ENCODE measurements at places on chromosomes 7 and 10. TPM values are rescaled to one million over a fixed set of nuclear protein-coding genes. Genes with fewer than 3 reads are reported as not detected.

- H3K4me1 ChIP-seq: peaks cover 9% of the 10 kb centered on the region
- no peaks in the 10 kb centered on the region for H3K27me3 ChIP-seq
- H3K4me3 ChIP-seq: no peak overlapping the region
- no peak for DNase-seq
- no peak overlapping the region for H3K27ac ChIP-seq
- H3K36me3 ChIP-seq: no peaks in the 10 kb centered on the region
Measured at GRCh38 chr7:78900806-78901205, 552.7 kb downstream of the MAGI2 start.

DNA sequence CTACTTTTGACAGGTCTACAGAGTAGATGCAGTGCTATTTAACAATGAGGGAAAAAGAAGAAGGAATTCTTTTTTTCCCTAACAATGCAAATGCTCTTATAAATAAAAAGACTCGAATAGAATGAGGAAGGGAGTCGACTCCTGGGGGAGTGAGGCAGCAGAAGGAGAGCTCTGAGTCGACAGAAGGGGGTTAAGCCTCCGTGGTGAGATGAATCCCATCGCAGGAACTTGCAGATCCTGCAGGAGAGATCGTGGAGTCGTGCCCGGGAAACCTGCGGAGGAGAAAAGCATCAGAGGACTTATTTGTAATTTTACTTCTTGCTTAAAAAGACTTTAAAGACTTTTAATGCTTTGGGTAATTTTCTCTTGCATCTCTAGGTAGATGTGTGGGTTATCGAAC lies 17.4 kb downstream of the ITIH2 start:
- no peak overlapping the region for H3K4me3 ChIP-seq
- no peaks in the 10 kb centered on the region for H3K4me1 ChIP-seq
- no peak for DNase-seq
- no peaks in the 10 kb centered on the region for H3K27me3 ChIP-seq
- no peaks in the 10 kb centered on the region for H3K36me3 ChIP-seq

GRCh38 chr10:117631276-117632145 lies 89.0 kb downstream of the EMX2 start:
- H3K27ac ChIP-seq: no peak overlapping the region
- no peaks in the 10 kb centered on the region for H3K4me1 ChIP-seq
- H3K36me3 ChIP-seq: no peaks in the 10 kb centered on the region
- no peak overlapping the region for H3K4me3 ChIP-seq

- no peaks in the 10 kb centered on the region for H3K27me3 ChIP-seq
- H3K36me3 ChIP-seq: no peaks in the 10 kb centered on the region
- H3K4me3 ChIP-seq: no peak overlapping the region
- no peaks in the 10 kb centered on the region for H3K4me1 ChIP-seq
- H3K27ac ChIP-seq: no peak overlapping the region
Measured at GRCh38 chr10:122248356-122249302, 22.5 kb upstream of the BTBD16 start.

PAPSS2 gene
- 4.0 TPM for total RNA-seq

BMPR1A gene
- total RNA-seq: 76.2 TPM

TMEM225B gene
- 0.53 TPM for total RNA-seq

DNA sequence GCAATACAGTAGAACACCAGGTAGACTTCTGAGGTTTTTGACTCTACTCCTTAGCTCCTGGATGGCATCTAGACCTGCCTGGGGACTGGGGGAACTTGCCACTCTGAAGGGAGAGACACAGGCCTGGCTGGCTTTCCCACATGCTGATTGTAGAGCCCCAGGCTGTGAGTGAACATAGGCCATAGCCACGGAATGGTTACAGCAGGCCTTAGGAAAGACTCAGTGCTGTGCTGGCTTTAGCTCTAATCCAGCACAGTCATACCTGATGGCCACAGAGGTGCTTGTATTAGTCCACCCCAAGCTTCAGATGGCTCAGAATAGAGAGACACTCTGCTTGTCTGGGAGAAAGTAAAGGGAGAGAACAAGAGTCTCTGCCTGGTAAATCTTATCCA lies 35.0 kb upstream of the ARHGAP12 start:
- H3K4me1 ChIP-seq: no peaks in the 10 kb centered on the region
- H3K27me3 ChIP-seq: no peaks in the 10 kb centered on the region
- no peak overlapping the region for H3K4me3 ChIP-seq
- DNase-seq: no peak

DNA sequence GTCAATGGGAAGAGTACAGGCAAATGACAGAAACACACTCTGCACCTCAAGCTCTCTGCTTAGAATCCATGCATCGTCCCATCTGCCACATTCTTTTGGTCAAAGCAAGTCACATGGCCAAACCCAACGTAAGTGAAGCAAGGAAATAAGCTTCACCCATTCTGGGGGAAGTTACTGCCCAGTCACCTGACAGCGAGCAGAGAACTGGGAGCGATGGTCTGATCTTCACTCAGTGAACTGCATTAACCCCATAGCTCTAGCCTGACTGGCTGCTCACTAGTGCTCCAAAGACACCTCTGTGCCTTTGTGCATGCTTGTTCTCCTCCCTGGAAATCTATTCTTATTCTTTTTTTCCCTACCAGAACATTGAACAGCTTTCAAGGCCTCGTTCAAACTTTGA lies 89.9 kb downstream of the APBB1IP start:
- H3K27ac ChIP-seq: no peak overlapping the region
- H3K4me1 ChIP-seq: peaks cover 15% of the 10 kb centered on the region
- H3K36me3 ChIP-seq: no peaks in the 10 kb centered on the region
- H3K27me3 ChIP-seq: no peaks in the 10 kb centered on the region

MRC1 gene
- not detected for total RNA-seq

All from neural progenitor cell (in vitro differentiated cells).